ENCODE measurements at places on chromosomes 2 and 18. TPM values are rescaled to one million over a fixed set of nuclear protein-coding genes. Genes with fewer than 3 reads are reported as not detected.

IL36A gene
- not detected for polyA plus RNA-seq

ALPG gene
- not detected for polyA plus RNA-seq

ADGRF3 gene
- 0.38 TPM for polyA plus RNA-seq

NAT8 gene
- polyA plus RNA-seq, result not detected

SKOR2 gene
- polyA plus RNA-seq, result not detected

RTP5 gene
- not detected for polyA plus RNA-seq

Data from IgD-negative memory B cell (primary cell).